GM04504 (cell line): ENCODE measurements at places on chromosomes 12 and 14.
A peak's percentile ranks its signal among the peaks of the same experiment; 100 is the strongest.

DNA sequence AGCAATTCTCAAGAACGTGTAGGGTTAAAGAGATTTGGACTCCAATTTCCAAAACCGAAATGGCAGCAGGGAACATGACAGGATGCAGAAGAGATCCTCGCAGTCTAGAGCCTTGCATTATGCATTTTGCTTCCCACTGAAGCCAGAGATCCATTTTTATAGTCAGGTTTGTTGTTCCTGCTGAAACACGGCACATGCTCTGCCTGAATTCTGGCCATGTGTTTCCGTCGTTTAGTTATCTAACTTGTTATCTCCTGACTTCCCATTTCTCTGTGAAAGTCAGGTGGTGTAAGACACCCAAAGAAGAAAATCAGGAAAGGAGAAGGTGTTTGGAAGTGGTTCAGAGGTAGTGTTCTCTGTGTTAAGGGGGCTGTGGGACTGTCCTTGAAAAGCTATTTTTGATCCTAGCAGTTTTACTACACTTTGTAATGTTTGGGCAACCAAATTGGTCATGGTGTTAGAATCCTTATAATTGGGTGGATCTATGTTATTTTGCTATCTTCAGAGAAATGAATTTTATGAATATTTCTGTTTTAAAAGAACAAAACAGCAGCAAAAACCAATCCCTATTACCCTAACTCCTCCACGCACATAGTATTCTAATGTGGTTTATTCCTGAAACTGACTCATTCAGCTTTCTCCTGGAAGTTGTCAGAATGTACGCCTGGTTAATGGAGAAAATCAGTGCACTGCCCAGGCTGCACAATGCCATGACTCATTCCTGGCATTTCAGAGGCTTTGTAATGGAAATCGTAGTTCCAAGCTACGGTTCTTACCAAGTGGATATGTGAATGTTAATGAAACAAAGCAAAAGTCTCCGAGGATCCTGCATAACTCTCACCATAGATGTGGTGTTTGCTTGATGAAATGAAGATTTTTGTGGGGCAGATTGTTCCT lies 110.1 kb downstream of the SAMD4A start:
- DNase-seq: peak; percentile 89

- no peak for DNase-seq
Measured at GRCh38 chr14:49994951-49995561, 102.2 kb downstream of the ARF6 start.

GRCh38 chr12:53974084-53975063 lies at the start of gene HOTAIR:
Gene HOTAIR, minus strand, starts transcription at chr12:53974954.
- no peak for DNase-seq

DNA sequence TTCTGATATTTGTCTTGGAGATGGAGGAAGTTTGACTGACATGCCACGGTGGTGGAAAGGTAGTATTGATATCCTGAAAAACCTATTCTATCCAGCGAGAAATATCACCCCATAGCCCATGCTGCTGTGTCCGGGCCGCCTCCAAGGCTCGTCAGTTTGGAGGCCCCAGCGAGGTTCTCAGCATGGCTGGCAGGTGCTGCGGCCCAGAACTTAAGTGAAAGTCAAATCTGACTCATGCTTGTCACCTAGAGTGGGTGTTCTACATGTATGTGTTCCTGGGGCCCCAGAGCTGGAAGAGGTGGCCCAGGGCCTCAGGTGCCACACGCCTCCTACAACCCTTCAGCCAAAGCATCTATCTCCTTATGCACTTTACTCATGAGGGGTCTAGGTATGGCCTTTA lies 92.9 kb downstream of the GCH1 start:
- DNase-seq: no peak
